Activated T-cell treated with anti-CD3 and anti-CD28 coated beads, Interleukin-2, amount 50 U/mL, for 24 hours (primary cell): ENCODE measurements at places on chromosomes 5 and 9.

DNA sequence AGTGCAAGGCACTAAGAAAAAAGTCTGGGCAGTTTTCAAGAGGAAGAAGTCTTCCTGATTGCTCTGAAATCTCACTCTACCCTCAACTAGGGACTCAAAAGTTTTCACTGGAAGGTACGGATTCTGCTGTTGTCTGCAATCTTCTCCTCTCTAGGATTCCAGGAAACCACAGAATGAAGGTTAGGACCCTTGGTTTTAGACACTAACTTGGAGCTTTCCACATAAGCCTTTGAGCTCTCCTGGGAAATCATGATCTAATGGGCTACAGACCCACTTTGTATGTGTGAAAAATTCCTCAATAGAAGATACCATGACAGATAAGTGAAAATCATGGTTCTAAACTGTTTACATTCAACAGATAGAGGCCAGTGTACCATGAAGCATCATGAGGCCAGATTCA lies 265.1 kb downstream of the PSAT1 start:
- no peak for DNase-seq

- peak; percentile 75 for DNase-seq
Measured at GRCh38 chr9:89448381-89448780, 49.5 kb downstream of the SEMA4D start.

GRCh38 chr5:109291090-109291489 lies 118.7 kb downstream of the PJA2 start:
- DNase-seq = no peak

DNA sequence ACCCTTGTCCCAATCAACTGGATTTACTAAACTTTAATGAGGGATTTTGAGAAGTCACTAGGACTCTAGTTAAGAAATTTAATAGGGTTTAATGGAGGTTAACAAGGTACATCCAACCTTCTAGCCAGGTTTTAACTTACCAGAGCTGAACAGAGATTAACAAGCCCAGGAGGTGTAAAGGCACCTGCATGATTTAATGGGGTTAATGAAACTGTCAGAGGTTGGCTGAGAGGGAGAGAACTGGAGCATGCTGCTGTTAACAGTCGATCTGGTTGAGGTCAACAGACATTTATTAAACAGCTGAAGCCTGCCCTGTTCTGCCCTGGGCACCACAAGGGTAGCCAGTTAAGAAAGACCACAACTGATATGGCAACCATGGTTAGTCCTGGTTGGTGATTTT lies 13.6 kb downstream of the HAND1 start:
- DNase-seq = no peak

DNA sequence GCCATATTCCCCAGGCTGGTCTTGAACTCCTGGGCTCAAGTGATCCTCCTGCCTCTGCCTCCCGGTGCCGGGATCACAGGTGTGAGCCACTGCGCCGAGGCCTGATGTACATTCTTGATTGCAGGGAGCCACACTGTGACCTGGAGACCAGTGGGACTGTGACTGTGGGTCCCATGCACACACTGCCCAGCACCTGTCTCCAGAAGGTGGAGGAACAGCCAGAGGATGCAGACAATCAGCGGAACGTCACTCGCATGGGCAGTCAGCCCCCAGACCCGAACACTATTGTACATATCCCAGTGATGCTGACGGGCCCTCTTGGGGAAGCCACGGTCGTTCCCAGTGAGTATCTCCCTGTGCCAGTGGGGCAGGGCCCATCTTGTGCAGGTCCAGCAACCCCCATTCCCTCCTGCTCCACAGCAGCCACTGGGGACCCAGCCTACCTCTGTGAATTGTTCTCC lies 147.3 kb downstream of the CACNA1B start:
- no peak for DNase-seq

DNA sequence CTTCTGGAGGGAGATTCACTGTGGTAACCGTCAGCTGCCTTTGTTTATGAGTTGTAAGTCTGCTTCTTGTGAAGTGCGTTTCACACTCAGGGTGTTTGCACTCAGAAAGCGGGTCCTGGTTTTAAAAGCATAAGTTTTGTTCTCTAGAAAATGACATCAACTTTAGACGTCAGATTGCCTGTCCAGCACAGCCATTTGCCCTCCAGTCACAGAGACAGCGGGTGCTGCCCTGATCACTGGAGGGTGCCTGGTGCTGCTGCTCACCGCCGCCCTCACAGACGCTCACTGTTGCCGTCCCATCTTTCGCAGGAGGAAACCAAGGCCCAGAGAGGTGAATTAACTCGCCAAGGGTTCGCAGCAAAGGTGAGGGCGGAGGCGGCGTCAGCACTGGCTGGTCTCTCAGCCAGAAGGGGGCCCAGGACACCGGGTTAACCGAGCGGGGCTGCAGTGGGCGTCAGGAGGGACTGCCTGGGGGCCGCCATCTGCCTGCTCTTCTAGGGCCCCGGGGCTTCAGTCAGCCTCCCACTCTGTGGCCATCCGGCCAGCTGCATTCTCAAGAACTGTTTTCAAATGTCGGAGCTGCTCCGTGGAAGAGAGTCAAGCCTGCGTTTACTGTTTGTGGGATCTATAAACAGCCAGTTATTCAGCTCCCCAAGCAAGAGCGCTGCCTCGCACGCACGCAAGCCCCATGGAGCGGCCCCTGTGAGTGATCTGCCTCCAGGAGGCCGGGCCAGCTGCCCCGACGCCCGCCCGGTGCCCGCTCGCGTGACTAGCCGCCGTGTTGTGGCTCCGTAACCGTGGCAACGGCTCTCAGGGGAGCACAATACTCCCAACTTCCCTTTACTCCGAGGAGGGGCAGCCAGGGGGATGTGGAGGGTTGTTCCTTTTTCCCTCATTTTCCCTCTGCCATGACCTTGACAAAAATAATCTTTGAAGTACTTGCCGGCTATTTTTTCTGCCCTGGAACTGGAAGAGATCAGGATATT lies 43.4 kb upstream of the EXOC3 start:
- peak; percentile 79 for DNase-seq
